ENCODE measurements at places on chromosomes 13 and 19.

- DNase-seq, result no peak
These were observed 221.2 kb downstream of the ZNF536 start for GRCh38 chr19:30593356-30593755.

DNA sequence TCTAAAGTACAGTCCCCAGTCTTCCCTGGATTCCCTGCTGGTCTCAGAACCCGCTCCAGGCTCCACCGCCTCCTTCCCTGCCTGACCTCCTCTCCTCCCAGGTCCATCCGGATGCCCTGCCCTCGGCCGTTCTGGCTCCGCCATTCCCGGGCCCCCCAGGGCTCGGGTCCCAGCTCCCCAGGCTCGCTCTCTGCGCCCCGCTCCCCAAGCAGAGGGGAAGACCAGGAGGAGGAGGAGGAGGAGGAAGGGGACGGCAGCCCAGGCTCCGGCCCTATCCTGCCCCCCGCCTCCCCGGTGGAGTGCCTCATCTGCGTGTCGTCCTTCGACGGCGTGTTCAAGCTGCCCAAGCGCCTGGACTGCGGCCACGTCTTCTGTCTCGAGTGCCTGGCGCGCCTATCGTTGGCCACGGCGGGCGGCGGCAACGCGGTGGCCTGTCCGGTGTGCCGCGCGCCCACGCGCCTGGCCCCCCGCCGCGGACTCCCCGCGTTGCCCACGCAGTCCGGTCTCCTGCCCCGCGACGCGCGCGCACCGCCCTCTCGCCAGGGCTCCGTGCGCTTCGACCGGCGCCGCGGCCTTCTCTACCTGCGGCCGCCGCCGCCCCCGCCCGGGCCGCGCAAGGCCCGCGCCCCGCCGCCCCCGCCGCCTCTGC is 647 bp downstream of the RNF225 start:
- DNase-seq, result no peak

DNA sequence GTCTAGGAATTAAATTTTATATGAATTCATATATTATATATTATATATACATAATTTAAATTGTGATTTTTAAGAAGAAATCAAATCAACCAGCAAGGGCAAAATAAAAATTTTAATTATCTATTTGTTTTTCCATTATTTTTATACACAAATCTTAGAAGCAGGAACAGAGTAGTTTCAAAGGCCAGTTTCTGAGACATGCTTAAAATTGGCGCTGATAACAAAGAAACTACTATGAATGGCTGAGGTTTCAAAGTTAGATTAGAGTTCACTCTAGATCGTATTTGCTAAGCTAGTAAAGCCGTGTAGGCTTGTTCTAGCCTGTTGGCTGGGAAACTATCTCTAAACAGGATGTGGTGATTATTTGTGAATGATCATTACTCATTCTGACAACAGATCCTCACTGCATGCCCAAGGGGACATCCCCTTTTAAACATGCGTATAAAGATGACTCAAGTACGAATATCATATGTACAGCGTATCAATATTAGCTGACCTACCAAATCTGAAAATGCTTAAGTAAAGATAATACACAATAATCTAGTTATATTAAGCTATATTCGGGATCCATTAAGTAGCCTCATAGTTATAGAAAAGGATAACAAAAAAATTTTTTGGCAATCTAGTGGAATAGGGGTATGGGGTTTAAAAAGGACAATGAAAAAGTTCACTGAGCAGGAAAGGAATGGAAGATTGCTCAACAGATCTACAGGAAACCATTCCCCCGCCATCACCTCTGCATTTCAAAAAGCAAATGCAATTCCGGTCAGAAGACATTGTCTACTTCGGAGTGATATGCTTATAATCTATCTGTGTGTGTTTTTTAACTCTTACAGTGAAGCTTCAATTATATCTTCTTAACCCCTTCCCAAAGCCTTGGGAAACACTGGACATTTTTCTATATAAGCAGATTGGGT is 150.1 kb downstream of the SHISA2 start:
- DNase-seq, result peak; percentile 50

- no peak for DNase-seq
These were observed 240.9 kb upstream of the SERP2 start for GRCh38 chr13:44132710-44133109.

Data from DND-41 (cell line).